HFFc6 (cell line): ENCODE measurements at places on chromosomes 12 and 14.
A peak's percentile ranks its signal among the peaks of the same experiment; 100 is the strongest.

DNA sequence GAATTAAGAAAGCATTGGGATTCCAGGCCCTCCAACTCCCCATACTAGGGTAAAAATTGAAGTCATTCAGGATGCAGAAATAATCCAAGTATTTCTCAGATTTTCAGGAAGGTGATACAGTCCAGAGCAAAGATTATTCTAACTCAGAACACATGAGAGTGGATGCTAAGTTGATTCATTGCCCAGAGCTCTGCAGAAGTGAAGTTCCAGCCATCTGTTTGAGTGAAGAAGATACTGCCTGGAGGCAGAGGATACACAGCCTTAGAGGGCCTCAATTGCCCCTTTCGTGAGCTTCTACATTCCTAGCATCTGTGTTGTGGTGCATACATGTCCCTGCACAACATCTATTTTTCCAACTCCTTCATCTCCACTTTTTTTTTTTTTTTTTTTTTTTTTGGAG is 36.9 kb upstream of the SMUG1 start:
- H3K4me1 ChIP-seq, result peaks cover 30% of the 10 kb centered on the region
- H3K36me3 ChIP-seq, result peaks cover 5% of the 10 kb centered on the region; the same call in 1 of the 2 replicates
- no peak overlapping the region for H3K4me3 ChIP-seq
- no peak overlapping the region for H3K27ac ChIP-seq

DNA sequence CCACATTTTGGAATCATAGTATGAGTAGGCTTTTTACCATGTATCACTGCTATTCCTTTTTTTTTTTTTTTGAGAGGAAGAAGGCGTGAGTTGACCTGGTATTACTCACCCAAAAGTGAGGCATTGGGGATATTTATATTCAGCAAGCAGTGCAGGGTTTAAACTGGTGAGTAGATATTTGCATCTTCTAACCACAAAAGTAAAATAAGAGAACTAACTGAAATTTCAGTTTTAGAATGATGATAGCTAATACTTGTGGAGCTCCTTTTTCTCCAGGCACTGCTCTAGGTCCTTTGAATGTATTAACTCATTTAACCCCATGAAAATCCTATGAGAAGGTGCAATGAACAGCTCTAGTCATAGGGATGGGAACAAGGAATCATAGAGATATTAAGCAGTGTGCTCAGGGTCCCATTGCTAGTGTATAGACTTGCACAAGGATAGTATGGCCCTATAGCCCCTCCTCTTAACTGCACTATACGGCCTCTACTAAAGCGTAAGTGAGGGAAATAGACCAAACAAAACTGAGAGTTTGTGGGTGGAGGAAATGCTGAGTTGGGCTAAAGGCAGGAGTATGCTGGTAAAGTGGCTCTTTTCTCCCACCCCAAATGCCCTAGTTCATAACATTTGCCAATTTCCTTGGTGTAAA is 104.3 kb upstream of the MAX start:
- peaks cover 10% of the 10 kb centered on the region for H3K36me3 ChIP-seq
- H3K4me1 ChIP-seq, result peaks cover 55% of the 10 kb centered on the region
- no peak overlapping the region for H3K4me3 ChIP-seq

- no peak overlapping the region for H3K4me3 ChIP-seq
- peaks cover 34% of the 10 kb centered on the region for H3K4me1 ChIP-seq
- no peak for DNase-seq
- H3K27ac ChIP-seq, result no peak overlapping the region; the same call in 1 of the 2 replicates
These were observed 29.5 kb downstream of the SPPL3 start for GRCh38 chr12:120874547-120875245.

DNA sequence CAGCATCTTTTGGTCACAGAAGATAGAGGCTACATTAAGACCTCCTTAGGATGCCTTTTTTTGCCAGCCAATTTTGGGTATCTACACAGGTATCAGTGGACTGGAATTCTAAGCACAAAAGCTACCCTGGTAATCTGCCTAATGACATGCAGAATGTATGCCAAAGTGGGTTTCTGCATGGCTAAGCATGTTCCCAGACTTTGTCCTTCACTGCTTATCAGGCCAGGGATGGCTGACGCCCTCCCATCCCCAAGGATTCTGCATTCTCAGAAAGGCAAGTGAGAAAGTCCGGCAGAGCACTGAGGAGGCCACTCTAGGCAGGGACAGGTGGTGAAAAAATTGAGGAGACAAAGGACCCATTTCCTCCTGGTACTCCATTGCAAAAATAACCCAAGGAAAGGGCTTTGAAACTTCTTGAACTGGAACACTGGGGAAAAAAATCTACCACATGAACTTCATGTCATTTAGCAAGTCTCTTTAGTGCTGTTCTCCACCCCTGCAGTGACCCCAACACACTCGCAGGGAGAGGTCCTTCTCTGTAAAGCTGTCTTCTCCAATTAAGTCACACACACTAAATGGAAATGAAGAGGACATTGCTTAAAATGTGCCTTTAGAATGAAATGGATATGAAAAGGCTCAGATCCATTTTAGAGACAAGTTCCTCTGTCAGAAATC is 91.7 kb upstream of the MAX start:
- H3K27me3 ChIP-seq, result peaks cover 2% of the 10 kb centered on the region
- H3K36me3 ChIP-seq, result no peaks in the 10 kb centered on the region
- no peak for DNase-seq
- H3K4me3 ChIP-seq, result no peak overlapping the region
- H3K4me1 ChIP-seq, result no peaks in the 10 kb centered on the region
- H3K27ac ChIP-seq, result no peak overlapping the region

DNA sequence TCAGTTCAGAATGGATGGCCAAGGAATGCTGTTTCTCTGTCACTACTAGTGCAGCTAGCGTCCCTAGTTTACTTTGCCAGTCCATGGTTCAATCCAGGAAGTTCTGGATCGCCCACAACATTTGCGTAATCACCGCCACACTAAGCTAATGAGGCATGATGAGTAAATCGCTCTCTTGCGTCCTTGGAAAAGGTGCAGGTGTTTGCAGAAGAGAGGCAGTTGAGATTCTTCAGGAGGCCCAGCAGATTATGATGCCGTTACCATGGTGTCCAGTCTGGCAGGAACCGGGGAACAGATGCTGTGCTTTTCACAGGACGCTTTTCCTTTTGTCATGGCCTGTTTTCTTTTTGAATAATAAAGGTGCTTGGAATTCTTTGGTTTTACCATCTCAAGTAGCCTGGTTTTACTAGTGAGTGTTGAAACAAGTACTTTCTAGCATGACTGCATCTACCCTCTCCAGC is 9.0 kb downstream of the TPH2 start:
- peak; percentile 48 for DNase-seq
- peaks cover 4% of the 10 kb centered on the region for H3K27me3 ChIP-seq
- peak overlapping the region; percentile 49 for H3K27ac ChIP-seq

DNA sequence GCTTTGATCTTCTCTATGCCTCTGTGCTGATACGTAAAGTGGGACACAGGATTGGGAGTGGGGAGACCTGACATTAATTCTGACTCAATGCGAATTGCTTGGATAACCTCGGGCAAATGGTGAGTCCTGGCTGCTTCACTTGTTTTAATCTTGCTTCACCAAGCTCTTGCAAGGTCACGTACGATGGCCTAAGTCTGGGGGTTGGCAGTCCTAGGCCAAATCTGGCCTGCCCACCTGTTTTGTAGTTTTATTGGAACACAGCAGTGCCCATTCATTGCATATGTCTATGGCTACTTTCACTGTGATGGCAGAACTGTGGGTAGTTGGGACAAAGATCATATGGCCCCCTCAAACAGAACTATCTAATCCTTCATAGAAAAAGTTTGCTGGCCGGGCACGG is 13.4 kb downstream of the CLSTN3 start:
- DNase-seq, result no peak
- H3K27ac ChIP-seq, result no peak overlapping the region
- H3K36me3 ChIP-seq, result peaks cover 6% of the 10 kb centered on the region
- no peak overlapping the region for H3K4me3 ChIP-seq
- H3K4me1 ChIP-seq, result peaks cover 25% of the 10 kb centered on the region

- H3K27me3 ChIP-seq, result peaks cover 3% of the 10 kb centered on the region
- no peak for DNase-seq
- H3K4me1 ChIP-seq, result peaks cover 32% of the 10 kb centered on the region
- H3K4me3 ChIP-seq, result no peak overlapping the region
These were observed 7.3 kb upstream of the TCHP start for GRCh38 chr12:109892748-109893147.

GRCh38 chr12:42652048-42652447 is 62.5 kb upstream of the PRICKLE1 start:
- no peaks in the 10 kb centered on the region for H3K36me3 ChIP-seq
- no peak overlapping the region for H3K4me3 ChIP-seq
- H3K27me3 ChIP-seq, result no peaks in the 10 kb centered on the region; the same call in 1 of the 2 replicates

DNA sequence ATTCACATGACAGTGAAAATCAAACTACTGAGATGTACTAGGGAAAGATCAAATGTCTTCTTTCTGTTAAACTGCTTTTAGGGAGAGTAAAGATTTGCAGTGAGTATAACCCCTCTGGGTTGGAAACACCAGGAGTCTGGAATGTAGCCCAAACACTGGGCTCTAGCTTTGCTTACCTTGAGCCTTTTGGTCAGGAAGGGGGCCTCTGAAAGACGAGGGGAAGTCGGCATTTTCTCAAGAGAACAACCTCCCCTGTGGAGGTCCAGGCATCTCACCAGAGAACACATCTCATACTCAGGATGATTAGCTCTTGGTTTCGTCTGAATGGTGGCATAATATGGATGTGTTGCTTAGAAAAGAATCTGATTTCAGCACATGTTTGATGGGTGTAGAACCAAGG is 169.0 kb downstream of the ZFP36L1 start:
- no peak overlapping the region for H3K27ac ChIP-seq
- peaks cover 34% of the 10 kb centered on the region for H3K4me1 ChIP-seq
- peaks cover 7% of the 10 kb centered on the region for H3K36me3 ChIP-seq
- H3K27me3 ChIP-seq, result no peaks in the 10 kb centered on the region

DNA sequence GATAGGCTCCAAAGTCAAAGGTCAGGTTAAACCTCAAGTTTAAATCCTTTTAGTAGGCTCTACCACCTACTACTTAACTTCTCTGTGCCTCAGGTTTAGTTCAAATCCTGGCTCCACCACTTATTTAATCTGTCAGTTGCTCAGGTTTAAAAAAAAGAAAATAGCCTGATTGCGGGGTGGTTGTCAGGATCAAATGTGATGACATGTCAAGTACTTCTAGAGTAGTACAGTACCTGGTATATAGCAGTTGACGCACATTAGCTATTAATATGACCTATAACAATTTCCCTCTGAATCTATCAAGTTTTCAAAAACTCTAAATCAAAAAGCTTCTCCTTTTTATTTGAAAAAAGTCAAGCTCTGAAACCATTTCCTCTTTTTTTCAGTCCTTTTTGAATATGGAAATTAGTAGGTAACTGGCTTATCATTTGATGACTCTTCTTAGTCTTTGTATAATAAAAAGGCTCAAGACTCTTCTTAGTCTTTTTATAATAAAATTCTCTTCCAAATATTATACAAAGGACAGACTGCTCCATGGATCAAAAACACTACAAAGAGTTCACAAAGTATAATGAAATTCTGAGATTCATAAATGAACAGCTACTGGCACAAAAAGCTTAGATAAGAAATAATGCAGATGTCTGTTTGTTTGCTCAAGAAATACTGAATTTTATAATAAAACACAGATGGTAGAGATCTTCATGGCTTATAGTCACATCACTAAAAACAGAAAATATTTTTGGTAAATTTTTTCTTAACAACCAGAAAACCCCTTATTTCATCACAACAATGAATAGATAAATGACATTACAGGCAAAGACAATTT is 5.0 kb downstream of the OSBPL8 start:
- H3K27ac ChIP-seq, result peak overlapping the region; percentile 32; the same call in 1 of the 2 replicates
- H3K4me3 ChIP-seq, result no peak overlapping the region
- DNase-seq, result no peak
- no peaks in the 10 kb centered on the region for H3K36me3 ChIP-seq

GRCh38 chr14:104130974-104131651 is 7.3 kb upstream of the KIF26A start:
- H3K27ac ChIP-seq, result no peak overlapping the region
- H3K4me3 ChIP-seq, result no peak overlapping the region
- no peaks in the 10 kb centered on the region for H3K4me1 ChIP-seq
- H3K27me3 ChIP-seq, result peaks cover 6% of the 10 kb centered on the region
- peaks cover 12% of the 10 kb centered on the region; the same call in 1 of the 2 replicates for H3K36me3 ChIP-seq

DNA sequence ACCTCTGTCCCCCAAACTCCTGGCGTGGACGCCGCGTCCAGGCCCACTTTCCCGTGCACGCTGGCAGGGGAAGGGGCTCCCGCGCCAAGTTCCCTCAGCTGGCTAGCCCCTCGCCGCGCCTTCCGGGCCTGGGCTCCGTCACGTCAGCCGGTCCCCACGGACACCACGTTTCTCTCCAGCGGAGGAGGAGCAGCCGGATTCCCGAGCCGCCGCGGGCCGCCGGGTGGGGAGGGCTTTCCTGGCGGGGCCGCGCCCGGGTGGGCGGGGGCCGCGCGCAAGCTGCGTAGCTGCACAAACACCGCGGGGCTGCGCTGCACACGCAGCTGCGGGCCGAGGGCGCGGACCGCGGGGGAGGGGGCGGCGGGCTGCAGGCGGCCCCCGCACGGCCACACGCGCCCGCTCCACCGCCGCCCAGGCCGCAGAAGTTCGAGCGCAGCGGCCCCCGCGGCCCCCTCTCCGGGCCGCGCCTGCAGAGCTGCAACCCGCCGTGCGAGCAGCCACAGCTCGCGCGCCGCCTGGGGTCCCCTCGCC is 45.1 kb upstream of the PNMA1 start:
- H3K4me3 ChIP-seq, result peak overlapping the region; percentile 88
- peaks cover 11% of the 10 kb centered on the region for H3K27me3 ChIP-seq
- no peak for DNase-seq
- H3K4me1 ChIP-seq, result peaks cover 64% of the 10 kb centered on the region
